ENCODE measurements at places on chromosomes 12 and 14.

GRCh38 chr12:47218191-47218654 is 138.5 kb upstream of the AMIGO2 start:
- DNase-seq: no peak

DNA sequence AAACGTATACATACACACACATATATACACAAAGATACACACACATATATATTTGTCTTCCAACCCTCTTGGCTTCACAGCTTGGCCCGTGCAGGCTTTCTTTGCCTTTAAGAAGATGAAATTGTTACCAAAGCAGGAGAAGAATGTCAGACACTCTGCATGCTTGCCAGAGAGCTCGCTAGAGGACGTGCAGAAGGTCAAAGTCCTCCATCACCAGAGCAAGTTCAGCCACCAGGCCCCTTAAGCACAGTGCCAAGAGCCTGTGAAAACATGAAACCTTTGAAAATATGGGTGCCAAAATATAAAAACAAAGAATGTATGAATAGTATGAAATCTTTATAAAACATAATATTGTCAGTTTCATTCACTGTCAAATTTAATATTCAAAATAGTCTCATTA is 14.9 kb upstream of the MCRS1 start:
- DNase-seq: no peak

GRCh38 chr14:94380225-94381148 is 7.9 kb downstream of the SERPINA1 start:
- no peak for DNase-seq

GRCh38 chr14:57389646-57390036 is 745 bp upstream of the NAA30 start:
- DNase-seq: no peak

DNA sequence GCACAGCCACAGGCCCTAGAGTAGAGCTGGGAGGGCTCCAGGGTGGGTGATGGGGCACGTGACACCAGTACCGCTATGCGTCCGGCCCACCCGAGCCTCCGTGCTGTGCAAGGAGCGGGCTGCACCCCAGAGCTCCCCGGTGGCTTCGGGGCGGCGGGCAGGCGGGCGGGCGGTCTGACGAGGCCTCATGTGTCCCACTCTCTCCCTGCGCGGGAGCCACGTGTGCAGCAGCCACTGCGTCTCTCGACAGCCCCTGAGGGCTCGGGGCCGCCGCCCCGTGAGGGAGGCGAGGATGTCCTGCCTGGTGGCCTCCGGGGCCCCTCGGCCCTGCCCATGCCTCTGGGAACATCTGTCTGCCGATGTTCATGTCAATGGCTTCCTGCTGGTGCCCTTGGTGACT is 51.2 kb upstream of the FBRSL1 start:
- no peak for DNase-seq

DNA sequence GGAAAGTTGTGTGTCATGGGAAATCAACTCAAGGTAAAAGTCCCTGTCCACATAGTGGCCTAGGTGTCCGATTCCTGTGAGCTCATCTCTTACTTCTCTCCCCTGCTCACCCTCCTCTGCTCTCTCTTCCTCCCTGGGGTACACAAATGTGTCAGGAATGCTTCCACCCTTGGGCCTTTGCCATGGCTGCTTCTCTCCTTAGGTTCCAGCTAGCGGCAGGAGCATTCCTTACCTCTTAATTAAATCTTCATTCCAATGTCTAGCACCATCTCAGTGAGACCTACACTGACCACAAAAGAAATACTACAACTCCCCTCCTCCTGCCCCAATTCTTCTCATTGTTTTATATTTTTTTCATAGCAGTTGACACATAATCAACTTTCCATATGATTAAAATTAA is 298.6 kb downstream of the PDZRN4 start:
- no peak for DNase-seq

DNA sequence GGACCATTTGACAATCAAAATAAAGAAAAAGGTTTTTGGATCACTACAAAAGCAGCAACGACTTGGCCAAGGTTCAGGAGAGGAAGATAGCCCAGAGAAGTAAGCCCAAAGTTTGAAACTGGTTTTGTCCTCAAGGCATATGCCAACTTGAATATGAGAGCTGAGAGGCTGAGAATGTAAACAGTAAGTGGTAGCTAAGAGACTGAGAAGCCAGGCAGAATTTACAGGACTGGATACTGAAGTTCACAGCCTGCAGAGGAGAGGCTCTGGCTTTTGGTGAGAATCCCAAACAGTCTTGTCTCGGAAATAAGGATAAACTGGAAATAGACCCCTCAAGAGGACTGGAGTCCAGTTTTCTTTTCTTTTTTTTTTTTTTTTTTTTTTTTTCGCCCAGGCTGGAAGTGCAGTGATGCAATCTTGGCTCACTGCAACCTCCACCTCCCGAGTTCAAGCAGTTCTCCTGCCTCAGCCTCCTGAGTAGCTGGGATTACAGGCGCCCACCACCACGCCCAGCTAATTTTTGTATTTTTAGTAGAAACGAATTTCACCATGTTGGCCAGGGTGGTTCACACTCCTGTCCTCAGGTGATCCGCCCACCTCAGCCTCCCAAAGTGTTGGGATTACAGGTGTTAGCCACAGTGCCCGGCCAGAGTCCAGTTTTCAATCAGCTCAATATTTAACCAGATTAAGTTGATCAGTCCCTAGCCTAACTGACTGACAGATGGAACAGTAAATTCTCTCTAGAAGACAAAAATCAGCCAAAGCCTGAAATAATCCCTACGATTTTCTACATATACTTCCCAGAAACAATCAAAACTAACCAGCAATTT is 82.6 kb upstream of the COCH start:
- DNase-seq: no peak

DNA sequence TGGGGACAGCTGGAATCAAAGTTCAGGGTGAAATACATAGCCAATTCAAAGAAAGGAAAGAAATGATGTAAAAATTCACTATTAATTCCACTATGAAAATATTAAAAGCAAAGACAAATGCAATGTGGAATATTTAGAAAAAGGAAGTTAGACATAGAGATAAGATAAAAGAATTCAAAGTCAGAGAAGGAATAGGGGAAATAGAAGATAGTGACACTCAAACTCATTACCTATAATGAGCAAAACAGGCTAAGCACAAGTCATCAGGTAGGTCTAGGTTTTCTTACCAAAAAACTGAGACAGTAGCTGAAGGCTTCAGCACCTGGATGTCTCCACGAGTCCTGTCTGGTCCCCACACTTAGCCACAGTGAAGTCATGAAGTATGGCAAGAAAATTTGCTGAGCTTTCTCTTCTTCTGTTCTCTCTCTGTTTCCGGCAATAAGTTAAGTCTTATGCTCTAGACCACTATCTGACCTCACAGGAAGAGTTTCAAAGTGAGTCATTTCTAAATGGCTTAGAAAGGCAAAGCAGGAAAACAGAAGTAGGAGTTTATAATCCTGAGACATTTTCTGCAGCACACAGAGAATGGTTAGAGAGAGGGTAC is at the start of gene C3AR1:
C3AR1 (minus strand) TSS at position 369 of the 604 bp plus-strand sequence. CDS start 6,174 bp downstream, outside the sequence.
- DNase-seq: no peak

DNA sequence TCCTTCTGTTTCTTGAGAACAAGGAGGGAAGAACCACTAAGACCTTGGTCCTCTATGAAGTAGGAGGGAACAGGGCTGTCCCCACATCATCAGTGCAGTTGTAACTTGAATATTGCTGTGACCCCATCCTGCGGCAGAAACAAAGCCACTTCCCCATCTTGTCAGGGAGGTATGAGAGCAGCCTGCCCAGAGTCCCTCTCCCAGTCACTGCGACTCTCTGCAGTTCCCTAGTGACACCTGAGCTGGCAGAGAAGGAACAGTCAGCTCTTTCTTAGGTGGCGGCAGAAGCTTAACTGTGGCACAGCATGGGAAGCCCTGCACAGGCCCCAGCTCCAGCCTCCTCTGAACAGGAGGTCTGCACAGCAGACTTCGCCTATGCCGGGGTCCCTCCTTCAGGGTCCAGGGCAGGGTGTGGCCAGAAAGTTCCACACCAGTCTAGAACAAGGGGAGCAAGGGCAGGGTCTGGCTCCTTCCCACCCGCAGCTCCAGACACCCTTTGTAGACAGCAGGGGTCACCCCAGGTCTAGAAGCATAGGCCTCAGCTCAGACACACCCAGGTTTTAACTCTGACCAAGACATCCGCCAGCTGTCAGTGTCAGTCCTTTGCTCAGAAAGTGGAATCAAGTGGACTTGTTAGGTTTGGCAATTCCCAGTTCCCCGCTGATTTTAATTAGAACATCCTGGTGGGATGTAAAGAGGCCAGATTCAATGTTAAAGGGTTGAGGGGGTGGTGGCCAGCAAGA is 36.8 kb downstream of the DEGS2 start:
- DNase-seq: no peak

GRCh38 chr14:83548061-83548839 is 1981.7 kb upstream of the FLRT2 start:
- no peak for DNase-seq

DNA sequence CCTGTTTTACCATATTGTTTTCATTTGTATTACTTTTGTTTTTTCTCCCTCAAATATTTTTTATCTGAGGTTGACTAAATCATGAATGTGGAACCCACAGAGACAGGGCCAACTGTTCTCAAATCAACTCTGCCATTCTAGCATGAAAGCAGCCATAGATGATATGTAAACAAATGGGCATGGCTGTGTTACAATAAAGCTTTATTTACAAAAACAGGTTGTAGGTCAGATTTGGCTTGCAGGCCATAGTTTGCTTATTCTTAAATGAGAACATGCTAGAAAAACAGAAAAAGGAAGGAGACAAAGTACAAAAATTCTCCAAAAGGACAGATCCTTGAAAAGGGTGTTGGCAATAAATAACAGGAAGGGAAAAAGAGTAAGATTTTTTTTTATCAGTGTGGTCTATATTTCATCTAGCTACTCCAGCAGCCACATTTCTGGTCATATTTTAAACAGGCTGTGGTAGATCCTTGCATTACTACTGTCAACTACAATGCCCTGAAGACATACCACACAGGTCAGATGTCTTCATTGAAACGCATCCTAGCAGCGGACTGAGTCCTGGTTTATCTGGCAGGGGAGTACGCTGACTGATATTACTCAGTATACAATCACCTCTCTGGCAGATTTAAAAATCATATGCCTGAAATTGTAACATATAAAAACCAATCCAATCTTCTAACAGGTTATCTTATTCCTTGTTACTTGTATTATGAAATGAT is 42.9 kb downstream of the SPPL3 start:
- no peak for DNase-seq

GRCh38 chr12:91926848-91927247 is 218.8 kb downstream of the BTG1 start:
- peak; percentile 79 for DNase-seq

DNA sequence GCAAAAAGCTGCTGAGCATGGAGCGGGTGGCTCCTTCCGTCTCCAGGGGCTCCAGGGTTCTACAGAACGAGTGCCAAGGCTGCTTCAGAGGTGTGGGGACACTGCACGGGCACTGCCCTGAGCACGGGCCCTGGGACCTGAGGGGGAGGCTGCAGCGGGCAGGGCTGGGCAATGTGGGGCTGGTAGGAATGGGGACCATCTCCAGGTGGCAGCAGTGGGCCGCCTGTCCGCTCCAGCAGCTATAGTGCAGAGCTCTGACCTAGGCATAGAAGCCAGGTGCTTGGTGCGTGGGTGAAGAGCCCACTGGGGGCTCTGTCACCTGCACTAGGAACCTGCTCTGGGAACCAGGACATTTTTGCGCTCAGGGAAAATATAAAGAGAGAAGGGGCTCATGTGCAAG is 22.3 kb downstream of the HDAC7 start:
- DNase-seq: no peak

GRCh38 chr12:60752589-60752988 is 1156.8 kb downstream of the SLC16A7 start:
- no peak for DNase-seq

GRCh38 chr12:87274594-87275245 is 754.5 kb downstream of the C12orf50 start:
- DNase-seq: peak; percentile 35

- DNase-seq: no peak
Observed at GRCh38 chr12:34405286-34406227, 383.3 kb downstream of the ALG10 start.

DNA sequence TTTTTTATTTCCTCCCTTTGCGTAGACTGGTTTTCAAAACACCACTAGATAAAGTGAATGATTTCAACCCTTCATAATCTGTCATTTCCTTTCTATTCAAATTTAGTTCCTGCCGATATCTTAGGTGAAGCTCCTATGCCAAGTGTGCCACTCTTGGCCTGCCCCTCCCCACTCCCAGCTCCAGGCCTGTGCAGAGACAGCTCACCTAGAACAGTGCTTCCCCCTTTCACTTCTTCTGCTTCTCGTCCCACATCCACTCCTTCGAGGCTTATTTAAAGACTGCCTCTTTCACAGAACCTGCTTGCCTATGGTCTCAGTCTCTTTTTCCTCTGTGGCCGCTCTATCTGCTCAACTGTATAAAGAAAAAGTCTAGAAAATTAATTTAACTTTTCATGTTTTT is 473.8 kb downstream of the RAD51B start:
- no peak for DNase-seq

GRCh38 chr12:96249196-96250118 is 55.3 kb downstream of the ELK3 start:
- DNase-seq: no peak

DNA sequence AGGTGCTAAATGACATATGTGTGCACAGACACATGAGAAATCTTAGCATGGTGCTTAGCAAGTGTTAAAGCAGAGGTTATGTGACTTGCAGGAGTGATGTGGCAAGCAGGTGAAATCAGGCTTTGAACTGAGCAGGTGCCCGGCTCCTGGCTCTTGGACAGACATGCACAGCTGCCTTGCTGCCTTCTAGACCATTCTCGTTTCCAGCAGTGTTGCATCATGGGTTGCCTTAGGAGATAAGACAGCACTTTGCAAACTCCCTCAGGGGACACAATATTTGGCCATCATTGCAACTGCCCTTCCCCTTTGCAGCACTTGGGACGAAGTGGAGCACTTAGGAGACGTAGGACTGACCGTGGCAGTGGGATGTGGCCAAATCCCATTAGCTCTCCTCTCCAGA is 17.2 kb upstream of the GSC start:
- DNase-seq: no peak

DNA sequence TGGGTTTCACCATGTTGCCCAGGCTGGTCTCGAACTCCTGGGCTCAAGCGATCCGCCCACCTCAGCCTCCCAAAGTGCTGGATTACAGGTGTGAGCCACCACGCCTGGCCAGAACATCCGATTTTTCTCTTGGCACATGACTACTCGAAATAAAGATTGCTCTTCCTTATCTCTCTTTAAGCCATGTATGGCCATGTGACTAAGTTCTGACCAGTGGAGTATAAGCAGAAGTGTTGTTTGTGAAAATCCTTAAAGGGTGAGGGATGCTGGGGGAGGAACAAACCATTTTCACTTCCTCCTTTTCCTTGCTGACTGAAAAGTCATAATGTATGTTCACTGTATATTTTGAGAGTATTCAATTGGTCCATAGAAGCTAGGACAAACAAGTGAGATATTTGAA is 50.7 kb upstream of the ATF7IP start:
- DNase-seq: no peak
